Left ventricle myocardium inferior (tissue), 1 donor: ENCODE measurements at places on chromosomes 7 and 10.

GRCh38 chr10:33623669-33624068 is 289.2 kb upstream of the NRP1 start:
- no peak for DNase-seq

DNA sequence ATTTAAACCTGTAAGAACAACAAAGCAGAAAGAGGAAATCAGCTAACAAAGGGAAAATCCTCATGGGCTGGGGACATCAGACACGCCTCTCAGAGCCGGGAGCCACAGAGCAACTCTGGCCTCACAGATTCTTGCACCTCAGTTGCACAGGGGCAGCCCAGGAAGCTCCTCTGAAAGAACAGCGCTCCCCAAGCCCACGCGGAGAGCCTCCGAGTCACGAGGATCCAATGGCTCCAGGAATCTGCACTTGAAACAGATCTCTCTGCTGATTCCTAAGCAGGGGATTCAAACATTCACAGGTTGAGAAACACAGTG is 213.2 kb upstream of the MGMT start:
- DNase-seq = no peak

GRCh38 chr7:75654855-75655254 is 83.9 kb downstream of the HIP1 start:
- no peak for DNase-seq

GRCh38 chr10:124125305-124126116 is 32.1 kb upstream of the CHST15 start:
- no peak for DNase-seq

GRCh38 chr10:44963772-44964633 is 4.4 kb downstream of the RASSF4 start:
- DNase-seq = peak; percentile 90

GRCh38 chr7:129827467-129827990 is 125.2 kb downstream of the UBE2H start:
- no peak for DNase-seq

DNA sequence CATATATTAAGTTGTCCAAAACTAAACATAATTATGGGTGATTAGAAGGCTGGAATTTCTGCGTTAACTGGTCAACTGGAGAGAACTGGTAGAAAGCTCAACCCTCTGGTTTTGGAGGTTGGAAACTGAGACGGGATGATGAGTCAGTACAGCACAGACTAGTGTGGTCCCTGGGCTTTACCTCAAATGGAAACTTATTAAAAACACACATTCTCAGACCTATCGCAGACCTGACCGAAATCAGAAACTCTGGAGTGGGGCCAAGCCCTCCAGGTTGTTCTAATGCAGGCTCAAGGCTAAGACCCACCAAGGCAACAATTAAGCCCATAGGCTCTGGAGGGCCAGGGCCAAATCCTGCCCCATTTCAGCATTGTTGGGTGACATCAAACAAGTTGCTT is 136.9 kb downstream of the KCNMA1 start:
- no peak for DNase-seq

DNA sequence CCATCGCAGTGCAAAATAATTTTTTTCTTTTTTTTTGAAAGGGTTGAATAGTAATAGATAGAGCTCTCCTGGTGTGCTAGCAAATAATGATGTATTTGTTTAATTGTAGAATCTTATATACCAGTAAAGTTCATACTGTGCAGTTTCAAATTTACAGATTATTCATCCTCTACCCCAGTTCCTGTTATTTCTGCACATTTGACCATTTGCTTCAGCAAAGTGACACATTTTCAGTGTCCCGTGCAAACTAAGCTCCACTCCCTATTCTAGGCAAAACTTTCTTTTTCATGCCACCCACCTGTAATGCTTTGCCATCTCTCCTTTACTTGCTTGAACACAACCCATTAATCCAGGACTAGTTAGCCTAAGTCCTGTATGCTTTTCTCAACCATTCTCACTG is 43.0 kb downstream of the SHOC2 start:
- no peak for DNase-seq

DNA sequence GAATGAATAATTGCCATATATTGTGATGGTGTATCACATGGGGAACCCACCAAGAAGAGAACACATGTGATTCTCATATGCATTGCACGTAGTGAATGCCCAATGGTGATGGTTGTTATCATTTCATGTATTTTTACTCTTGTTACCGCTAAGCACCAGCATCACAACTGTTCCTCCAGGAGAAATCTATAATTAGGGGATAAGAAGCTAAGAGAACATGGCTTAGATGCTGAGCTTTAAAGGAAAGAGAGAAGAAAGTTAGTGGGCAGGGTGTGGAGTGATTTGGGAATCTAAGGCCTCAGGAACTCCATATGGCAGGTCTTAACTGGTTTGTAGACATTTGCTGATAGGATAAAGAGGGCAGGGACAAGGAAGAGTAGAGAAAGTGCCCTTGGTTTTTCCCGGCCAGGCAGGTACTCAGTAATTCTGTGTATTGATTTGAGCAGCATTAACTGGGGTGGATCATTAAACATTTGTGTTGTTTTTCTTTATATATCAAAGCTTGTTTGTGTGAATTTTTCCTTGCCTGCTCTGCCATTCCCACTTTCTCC is 145.9 kb downstream of the LRRC4 start:
- no peak for DNase-seq

DNA sequence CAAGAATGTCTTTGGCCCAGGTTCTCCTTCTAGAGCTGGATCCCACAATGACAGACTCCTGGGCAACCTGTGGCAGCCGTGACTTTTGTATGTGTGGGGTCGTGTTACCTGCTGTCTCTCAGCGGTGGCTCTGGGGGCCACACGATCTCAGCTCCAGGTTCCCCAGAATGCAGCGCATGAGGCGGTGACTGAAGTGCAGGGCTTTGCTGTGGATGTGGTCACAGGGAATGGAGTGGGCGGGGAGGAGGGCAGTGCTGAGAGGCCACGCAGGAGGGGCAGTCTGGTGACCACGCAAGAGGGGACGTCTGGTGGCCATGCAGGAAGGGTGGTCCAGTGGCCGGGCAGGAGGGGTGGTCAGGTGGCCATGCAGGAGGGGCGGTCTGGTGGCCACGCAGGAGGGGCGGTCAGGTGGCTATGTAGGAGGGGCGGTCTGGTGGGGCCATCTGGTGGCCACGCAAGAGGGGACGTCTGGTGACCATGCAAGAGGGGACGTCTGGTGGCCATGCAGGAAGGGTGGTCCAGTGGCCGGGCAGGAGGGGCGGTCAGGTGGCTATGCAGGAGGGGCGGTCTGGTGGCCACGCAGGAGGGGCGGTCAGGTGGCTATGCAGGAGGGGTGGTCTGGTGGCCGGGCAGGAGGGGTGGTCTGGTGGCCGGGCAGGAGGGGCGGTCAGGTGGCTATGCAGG is 112.7 kb downstream of the ACTR3B start:
- no peak for DNase-seq

- DNase-seq = no peak
These were observed 234.7 kb downstream of the GFRA1 start for GRCh38 chr10:116038259-116038658.
